Renal cortex interstitium (tissue), 15 donors: ENCODE measurements at places on chromosomes 13 and 19.

GRCh38 chr19:15296353-15296752 lies 36.0 kb downstream of the BRD4 start:
- no peak for DNase-seq

DNA sequence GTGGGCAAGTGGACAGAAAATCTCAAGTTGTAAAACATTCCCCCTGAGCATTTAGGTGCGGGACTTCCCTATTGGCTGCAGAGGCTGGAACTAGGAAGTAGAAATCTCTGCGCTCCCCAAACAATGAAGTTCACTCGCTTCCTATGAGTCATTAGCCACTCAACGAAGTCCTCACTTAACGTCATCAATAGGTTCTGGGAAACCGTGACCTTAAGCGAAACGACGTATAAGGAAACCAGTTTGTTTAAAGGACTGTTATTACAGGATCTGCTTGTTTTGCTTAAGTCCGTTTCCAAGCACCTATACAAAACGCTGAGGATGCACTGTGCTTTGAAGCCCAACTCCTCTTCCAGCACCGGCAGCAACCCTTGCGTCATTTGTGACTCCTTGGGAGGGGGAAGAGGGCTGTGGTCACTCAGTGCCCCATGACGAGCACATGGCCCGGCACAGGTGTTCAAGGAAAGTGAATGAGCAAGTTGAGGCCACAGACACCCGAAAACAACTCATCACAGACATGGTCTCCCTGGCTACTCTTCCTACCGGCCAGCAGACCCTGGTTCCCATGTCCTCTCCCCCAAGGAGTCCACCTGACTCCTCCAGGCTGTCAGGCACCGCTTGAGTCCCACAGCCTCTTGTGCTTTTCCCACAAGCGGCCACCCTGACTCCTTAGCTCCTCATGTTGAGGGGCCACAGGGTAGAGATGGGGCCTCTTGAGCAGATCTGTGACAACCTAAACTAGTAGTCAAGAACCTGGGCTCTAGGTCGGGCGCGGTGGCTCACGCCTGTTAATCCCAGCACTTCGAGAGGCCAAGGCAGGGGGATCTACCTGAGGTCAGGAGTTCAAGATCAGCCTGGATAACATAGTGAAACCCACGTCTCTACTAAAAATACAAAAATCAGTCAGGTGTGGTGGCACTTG lies 4.8 kb downstream of the RPS16 start:
- DNase-seq: no peak

- DNase-seq: peak; percentile 71
Measured at GRCh38 chr19:43755256-43755801, 567 bp upstream of the SMG9 start.

DNA sequence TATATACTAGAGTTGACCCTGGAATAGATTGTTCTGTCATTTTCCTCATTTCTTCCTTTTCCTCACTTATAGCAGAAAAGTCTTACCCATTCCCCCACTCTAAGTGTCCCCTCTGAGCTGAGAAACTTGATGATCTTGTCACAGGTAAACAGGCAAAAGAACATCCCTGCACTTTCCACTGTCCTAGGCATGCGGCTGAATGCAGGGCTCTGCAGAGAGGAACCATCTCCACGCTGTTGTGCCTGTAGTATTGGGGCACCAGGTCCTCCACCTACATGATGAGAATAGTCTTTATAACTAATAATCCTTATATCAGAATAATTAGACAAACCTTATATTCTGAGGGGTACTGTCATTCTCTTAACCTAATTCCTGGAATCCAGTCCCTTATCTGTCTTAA lies 211.3 kb downstream of the RBM26 start:
- DNase-seq: no peak

DNA sequence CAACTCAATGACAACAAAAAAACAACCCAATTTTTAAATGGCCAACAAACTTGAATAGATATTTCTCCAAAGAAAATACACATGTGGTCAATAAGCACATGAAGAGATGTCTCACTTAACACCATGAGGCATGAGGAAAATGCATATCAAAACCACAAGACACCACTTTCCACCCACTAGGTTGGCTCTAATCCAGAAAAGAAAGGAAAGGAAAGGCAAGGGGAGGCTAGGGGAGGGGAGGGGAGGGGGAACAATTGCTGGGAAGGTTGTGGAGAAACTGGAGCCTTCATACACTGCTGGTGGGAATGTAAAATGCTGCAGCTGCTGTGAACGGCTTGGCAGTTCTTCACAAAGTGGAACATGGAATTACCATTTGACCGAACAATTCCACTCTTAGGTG lies 854.3 kb downstream of the UQCRFS1 start:
- no peak for DNase-seq

DNA sequence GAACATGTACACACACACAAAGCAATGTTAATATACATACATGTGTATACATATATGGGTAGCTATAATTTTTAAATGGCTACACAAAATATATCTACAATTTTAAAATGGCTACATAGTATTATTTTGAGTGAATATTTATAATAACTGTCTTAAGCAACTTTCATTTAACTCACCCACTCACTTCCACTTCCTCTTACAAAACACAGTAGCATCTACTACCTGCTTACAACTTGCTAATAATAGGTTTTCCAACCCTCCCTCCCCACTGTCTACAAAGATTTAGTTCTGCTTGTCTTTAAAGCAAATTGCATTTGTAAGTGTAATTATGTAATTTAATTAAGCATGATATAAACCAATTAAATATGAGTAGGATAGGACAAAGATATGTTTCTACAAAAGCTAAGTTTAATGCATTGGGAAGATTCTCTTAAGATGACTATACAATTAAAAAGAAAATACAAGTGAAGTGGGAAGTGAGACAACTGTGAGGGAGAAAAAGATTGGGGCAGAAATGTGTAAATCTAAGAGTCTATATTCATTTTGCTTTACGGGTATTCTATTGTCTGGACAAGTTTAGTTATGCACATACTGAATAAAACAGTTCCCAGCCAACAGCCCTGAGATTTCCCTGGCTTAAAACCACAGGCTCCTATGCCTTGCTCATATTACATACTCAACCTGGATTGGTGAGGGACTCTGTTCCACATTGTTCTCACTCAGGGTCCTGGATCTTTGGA lies 583.1 kb downstream of the EFNB2 start:
- DNase-seq: no peak

GRCh38 chr19:17942582-17943273 lies 9.9 kb downstream of the CCDC124 start:
- no peak for DNase-seq

DNA sequence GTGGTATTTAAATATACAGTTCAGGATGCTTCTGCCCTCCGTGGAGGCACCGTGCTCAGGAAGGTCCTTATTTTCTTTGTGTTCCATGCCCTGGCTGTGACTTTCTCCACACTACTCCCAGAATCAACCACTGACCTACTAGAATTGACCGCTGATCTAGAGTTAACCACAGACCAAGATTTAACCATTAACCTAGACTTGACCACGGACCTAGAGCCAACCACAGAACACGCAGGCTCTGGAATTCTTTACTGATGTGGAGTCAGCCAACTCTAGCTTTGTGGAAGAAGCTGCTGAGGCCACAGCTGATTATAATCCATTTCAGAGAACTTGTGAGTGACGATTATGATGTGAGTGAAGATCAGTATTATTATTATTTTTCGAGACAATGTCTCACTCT lies 18.0 kb downstream of the GTF2F2 start:
- no peak for DNase-seq

DNA sequence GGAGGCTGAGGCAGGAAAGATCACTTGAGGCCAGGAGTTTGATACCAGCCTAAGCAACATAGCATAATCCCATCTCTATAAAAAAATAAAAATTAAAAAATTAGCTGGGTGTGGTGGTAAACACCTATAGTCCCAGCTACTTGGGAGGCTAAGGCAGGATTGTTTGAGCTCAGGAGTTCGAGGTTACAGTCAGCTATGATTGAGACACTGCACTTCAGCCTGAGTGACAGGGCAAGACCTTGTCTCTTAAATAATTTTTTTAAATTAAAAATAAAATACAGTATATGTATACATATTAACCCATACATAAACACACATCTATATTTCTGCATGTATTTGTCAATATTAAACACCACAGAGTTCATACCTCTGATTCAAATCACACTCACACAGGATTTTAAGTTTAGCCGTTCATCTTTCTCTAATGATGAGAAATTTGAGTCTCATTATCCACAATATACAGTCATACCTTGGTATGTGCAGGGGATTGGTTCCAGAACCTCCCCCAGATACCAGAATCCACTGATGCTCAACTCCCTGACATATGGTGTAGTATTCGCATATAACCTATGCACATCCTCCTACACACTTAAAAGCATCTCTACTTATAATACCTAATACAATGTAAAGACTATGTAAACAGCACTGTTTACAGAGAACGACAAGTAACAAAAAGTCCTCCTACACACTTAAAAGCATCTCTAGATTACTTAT lies 44.7 kb downstream of the PSPC1 start:
- DNase-seq: no peak

GRCh38 chr19:13833330-13834243 lies 38.3 kb downstream of the ZSWIM4 start:
- DNase-seq: no peak

DNA sequence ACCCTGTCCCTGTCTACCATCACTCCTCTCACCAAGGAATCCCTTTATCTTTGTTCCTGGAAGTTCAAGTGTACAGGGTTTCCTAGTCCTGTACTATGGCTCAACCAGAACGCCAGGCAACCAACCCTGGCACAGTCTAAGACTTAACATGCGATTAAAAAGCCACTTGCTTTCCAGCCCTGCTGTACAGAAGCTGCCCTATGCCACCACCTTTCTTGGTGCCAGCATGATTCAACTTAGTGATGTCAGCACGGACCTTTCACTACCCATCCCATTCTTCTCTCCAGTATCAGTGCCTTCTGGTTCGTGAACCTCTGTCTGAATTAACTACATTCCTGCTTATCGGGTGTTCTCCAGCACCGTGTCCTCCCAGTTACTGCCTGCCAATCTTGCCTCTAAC lies 151.1 kb downstream of the KLF12 start:
- DNase-seq: no peak

GRCh38 chr19:40549007-40549708 lies 27.5 kb upstream of the SHKBP1 start:
- no peak for DNase-seq

- no peak for DNase-seq
Measured at GRCh38 chr13:42964761-42965161, 27.3 kb downstream of the EPSTI1 start.

DNA sequence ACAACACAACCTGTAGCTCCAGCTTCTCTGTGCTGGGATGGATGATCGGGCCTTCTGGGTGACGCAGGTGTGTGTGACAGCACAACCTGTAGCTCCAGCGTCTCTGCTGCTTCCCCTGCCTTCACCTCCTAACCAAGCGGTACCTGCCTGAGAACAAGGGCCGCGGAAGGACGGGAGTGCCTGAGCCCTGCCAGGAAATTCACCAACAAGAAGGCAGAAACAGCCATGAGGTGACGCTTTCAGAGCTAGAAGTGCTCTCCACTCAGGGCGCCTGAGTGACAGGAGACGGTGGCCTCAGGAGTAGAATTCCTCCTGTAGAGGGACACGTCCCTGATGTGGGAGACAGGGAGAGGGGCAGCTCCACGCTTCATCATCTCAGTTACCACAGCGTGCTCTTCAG lies 17.4 kb downstream of the ZNF331 start:
- no peak for DNase-seq

- no peak for DNase-seq
Measured at GRCh38 chr19:1000095-1000494, at the start of gene GRIN3B. GRIN3B (plus strand) TSS chr19:1000419; CDS start chr19:1000438, 19 bp downstream.

DNA sequence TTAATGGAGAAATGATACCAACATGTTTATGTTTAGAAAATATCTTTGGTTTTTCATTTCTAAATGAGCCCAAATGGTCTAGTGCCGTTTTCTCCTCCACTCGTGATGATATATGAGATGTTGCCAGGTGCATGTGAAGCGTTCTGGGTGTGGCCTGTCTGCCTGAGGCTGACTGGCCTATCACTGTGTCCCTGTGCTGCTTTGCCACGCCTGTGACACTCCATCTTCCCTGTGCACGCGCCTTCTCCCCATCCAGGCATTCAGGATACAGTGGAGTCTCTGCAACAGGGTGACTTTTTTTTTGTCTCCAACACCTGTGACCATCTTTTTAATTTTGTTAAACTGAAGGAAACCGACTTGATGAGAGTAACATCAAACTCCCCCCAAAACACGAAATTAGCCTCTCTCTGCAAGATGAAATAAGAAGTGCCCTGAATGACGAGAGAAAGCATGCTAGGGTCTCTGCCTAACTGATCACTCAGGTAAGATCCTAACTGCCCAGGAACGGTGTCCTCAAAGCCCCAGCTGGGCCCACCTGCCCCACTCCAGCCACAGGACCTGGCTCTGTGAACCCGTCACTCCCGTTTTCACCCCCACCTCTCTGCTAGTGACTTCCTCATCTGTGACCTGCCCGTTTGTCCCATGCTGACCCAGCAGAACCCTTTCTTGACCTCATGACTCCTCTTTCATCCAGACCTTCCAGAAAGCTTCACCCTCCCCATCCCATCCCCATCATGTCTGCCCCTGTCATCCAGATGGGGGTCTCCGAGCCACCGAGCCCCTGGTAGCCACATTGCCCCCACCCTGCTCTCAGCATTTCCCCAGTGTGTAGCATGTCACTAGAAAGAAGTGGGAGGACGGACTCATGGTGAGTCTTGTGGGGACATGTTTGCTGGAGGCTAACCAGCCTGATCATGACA lies 33.2 kb upstream of the TFDP1 start:
- no peak for DNase-seq

DNA sequence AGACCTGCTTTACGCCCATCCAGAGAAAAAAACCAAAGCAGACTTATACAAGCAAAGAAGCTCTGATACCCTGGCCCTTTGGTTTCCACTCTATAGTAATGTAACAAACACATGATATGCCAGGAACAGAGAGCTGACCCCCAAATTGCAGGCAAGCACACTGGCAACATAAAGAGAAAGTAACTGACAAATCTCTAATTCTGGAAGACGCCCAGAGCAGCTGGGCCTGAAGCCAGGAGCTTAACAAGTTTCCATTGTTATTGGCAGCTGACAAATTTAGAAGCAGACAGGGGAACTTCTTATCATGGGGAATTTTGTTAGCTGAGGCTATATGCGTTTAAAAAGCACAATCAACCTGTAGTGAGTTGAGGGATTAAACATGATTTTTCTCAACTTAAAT lies 158.0 kb downstream of the DLEU7 start:
- no peak for DNase-seq

DNA sequence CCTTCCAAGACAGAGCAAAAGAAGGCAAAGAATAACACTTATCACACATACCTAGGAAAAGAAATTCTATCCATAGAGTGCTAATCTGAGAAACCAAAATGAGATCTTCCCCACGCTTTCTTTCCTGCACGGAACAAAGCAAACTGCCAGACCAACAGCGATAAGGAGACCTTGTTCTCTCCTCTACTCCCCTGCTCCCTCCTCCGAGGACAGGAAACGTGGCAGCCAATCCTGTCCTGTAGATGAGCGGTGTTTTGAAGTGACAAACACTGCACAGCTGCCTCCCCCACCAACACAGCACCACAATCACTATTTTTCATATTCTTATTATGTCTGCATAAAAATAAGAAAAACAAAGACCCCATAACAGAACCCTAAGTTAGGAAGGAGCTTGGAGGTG lies 113.9 kb upstream of the IRS2 start:
- no peak for DNase-seq

- no peak for DNase-seq
Measured at GRCh38 chr19:31100206-31100590, 249.0 kb downstream of the TSHZ3 start.
